Coronary artery (tissue), 2 donors: ENCODE measurements at places on chromosomes 5 and 9.

DNA sequence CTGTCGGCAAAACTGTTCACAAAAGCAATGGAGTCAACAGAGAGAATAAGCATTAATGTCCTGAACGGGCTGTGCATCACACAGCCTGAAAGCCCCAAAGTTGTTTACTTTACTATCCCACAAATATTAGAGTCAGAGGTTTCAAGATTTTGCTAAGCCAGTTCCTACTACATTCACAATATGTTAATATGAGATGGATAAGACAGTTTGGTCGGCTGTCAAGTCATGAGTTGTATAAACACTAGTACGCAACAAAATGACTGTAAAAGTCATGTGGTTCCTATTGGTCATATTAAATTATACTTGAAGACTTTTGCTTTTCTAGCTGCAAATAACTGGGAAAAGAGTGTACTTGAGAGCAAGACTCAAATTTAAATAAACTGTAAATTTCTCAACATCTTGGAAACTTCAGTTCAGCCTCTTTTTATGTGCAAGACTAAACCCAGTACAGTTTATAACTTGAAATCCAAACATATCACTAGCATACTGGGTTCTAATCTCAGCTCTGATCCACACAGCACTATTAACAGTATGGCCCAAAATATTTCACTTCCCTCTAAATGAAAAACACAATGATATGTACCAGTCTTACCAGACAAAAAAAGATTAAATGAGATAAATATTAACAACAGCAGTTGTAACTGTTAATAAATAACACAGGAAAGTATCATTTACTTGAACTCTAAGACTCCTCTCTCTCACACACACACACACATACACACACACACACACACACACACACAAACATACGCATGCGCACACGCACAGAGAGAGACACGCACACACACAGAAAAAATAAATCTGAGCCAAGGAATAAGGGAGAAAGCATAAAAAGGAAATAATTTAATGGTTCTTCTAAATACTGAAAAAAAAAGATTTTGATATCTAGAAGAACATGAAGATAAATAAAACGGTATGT lies 33.1 kb downstream of the FANCC start:
- no peak for DNase-seq

DNA sequence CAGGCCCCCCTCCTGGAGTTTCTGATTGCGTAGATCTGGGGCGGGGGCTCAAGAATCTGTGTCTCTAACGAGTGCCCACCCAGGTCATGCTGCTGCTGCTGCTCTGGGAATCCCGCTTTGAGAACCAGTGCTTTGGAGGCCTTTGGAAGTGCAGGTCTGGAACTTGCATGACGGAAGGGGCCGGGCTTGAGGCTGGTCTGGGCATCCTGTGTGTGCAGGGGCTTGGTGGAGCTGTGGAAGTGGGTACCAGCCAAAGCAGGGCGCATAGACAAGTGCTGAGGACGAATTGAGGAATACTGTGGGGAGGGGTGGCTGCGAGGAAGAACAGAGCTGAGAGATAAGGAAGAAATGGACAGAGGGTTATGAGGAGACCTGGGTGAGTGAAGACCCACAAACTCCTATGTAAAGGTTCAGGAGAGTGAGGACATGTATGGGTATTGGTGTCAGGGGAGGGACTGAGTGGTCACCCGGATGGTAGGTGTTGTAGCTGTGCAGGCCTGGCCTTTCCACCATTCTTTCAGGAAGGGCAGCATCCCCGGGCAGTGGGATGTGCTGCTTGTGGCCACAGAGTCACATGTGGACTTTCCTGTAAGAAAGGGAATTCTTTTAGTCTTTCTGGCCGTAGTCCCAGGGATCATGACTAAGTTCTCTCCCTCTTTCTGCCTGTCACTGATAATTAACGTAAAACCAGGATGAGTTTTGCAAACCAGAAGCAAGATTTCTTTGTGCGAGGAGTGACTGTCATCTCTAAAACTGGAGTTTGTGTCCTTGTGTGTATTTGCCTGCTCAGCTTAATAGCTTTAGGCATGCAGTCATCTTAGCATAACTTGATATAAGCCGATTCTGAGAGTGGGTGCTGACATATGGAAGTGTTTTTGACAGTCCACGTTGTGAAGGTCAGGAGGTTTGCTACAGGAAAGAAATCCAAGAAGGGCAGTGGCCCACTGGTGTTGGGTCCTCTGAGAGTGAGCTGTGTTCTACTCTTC lies 43.3 kb upstream of the TJP2 start:
- no peak for DNase-seq

DNA sequence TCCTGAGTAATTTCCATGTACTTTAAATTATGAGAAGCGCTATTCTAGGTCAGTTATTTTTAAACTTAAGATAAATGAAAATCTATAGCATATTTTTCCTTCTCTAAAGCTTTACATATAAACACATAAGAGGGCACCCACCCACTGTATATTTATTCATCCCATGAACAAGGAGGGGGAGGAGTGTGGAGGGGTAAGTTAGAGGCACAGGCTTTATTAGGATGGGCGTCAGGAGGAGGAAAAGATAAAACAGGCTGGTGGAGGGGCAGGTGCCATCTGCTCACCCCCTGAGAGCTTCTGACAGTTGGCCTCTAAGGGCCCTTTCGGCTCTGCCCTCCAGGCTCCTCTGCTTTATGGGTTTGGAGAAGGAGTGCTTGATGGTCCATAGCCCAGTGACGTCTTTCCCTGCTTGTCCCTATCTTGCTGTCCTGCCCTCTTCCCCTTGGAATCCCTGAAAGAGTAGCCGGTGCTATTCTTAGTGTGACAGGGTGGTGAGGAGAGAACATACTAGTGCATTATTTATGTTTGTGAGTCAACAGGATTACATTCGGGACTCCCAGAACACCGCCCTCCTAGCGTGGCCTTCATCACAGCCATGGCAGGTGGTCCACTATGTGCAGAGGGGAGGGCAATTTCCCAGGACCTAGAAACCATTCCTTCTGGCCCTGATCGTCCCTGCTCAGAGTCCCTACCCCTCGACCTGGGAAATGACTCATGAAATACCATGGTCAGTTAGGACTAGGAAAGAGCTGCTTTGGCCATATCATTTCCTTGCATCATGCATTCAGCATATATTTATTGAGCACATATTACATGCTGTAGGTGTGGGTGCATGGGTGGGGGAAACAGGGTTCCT lies 7.9 kb upstream of the SYNPO start:
- no peak for DNase-seq

- DNase-seq: no peak
Measured at GRCh38 chr5:170006021-170006420, 25.7 kb upstream of the INSYN2B start.

DNA sequence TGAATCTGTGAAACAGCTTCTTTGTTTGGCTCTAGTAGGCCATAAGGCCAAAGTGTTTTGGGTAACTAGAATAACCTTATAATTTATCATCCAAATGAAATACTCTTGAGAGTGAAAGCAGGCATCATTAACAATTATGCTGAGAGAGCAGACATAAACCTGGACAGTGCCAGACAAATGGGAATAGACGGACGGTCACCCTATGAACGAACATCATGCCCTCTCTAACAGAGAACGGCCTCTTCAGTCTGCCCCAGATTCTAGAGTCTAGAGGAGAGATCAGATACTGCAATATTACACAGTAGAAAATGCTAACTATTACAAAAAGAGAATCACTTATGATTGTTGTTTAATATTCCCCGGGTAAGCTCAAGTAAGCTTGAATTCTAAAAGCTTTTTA lies 68.5 kb downstream of the APBA1 start:
- DNase-seq: no peak
